Activated CD4-positive, alpha-beta T cell treated with anti-CD3 and anti-CD28 coated beads for 36 hours (primary cell): ENCODE measurements at places on chromosomes 12 and 14. TPM values are rescaled to one million over a fixed set of nuclear protein-coding genes. Genes with fewer than 3 reads are reported as not detected.

Gene OVCH1
- not detected for total RNA-seq

Gene DTX3
- total RNA-seq = 17.0 TPM

Gene IGFBP6
- 2.4 TPM for total RNA-seq

Gene GPR132
- total RNA-seq = 27.7 TPM

Gene ITGB7
- 73.0 TPM for total RNA-seq

Gene ARF3
- 84.7 TPM for total RNA-seq

Gene TTC7B
- 5.8 TPM for total RNA-seq

Gene GZMH
- 36.1 TPM for total RNA-seq

Gene RBP5
- not detected for total RNA-seq

Gene PRPF40B
- 8.1 TPM for total RNA-seq

Gene ACOT4
- total RNA-seq = 3.0 TPM

DNA sequence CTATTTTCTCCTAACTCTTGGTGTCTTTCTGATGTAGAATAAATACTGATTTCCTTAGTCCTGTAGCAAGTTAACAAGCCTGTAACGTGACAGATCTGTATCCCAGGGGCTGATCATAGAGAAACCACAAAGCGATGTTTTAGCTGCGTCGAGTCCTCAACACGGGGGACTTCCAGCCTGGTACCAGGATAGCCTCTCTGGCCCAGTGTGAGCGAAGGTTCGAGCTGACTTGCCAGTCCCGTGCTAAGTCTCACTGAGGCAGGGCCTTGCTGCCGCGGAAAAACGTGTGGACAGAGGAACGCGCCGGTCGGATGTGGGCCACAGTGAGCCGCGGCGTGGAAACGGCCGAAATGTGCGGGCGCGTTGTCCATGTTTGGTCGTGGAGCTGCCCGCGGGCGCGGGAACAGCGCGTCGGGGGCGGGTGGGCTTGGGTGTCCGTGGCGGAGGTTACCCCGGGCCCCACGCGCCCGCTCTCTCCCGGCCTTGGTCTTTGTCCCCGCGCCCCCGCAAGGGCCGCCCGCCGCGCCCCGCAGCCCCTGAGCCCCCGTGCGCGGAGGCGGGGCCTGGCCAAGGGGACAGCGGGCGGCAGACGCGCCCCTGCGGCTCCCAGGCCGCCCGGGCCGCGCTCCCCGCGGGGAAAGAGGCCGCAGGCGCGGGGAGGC is 531 bp upstream of the EML1 start:
- peak; percentile 27 for DNase-seq
- peak overlapping the region; percentile 55 for H3K4me3 ChIP-seq
- H3K36me3 ChIP-seq = no peaks in the 10 kb centered on the region
- H3K4me1 ChIP-seq = peaks cover 34% of the 10 kb centered on the region
- peak overlapping the region; percentile 32 for H3K27ac ChIP-seq
- peaks cover 19% of the 10 kb centered on the region for H3K27me3 ChIP-seq

- H3K4me1 ChIP-seq = peaks cover 47% of the 10 kb centered on the region
- H3K36me3 ChIP-seq = peaks cover 22% of the 10 kb centered on the region
- H3K27ac ChIP-seq = peak overlapping the region; percentile 19
These were observed 5.7 kb downstream of the FNTB start for GRCh38 chr14:64992328-64992885.

- no peak overlapping the region for H3K27ac ChIP-seq
- peaks cover 24% of the 10 kb centered on the region for H3K27me3 ChIP-seq
- no peak for DNase-seq
These were observed 211.8 kb downstream of the SNAPC1 start for GRCh38 chr14:61973981-61974380.

DNA sequence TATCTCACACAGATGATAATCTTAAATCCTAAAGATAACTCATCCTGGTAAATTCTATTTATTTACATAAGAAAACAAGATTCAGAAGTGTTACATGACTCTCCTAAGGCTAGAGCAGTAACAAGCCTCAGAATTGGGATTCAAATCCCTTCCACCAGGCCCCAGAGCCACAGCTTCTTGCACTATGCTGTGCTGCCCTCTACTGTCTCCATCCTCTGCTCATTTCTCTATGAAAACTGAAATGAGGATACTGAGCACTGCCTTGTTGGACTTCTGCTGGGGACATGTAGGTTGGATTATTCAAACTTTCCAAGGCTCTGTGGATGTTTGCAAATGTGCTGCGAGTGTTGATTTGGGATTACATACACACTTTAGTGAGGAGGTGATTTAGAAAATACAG is 23.5 kb upstream of the C12orf50 start:
- H3K27me3 ChIP-seq = no peaks in the 10 kb centered on the region
- no peaks in the 10 kb centered on the region for H3K4me1 ChIP-seq
- peak; percentile 46 for DNase-seq
- H3K4me3 ChIP-seq = no peak overlapping the region
- no peak overlapping the region for H3K27ac ChIP-seq
- peaks cover 23% of the 10 kb centered on the region for H3K36me3 ChIP-seq

DNA sequence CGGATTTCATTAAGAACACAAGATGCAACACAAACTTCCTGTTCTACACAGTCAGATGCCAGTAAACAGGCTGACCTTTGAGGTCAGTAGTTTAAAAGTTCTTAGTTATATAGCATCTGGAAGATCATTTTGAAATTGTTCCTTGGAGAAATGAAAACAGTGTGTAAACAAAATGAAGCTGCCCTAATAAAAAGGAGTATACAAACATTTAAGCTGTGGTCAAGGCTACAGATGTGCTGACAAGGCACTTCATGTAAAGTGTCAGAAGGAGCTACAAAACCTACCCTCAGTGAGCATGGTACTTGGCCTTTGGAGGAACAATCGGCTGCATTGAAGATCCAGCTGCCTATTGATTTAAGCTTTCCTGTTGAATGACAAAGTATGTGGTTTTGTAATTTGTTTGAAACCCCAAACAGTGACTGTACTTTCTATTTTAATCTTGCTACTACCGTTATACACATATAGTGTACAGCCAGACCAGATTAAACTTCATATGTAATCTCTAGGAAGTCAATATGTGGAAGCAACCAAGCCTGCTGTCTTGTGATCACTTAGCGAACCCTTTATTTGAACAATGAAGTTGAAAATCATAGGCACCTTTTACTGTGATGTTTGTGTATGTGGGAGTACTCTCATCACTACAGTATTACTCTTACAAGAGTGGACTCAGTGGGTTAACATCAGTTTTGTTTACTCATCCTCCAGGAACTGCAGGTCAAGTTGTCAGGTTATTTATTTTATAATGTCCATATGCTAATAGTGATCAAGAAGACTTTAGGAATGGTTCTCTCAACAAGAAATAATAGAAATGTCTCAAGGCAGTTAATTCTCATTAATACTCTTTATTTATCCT is 13.5 kb downstream of the PTGER2 start:
- H3K36me3 ChIP-seq = peaks cover 14% of the 10 kb centered on the region
- peak overlapping the region; percentile 37 for H3K27ac ChIP-seq
- peaks cover 6% of the 10 kb centered on the region for H3K27me3 ChIP-seq
- no peak overlapping the region for H3K4me3 ChIP-seq
- peaks cover 44% of the 10 kb centered on the region for H3K4me1 ChIP-seq
- peak; percentile 22 for DNase-seq

DNA sequence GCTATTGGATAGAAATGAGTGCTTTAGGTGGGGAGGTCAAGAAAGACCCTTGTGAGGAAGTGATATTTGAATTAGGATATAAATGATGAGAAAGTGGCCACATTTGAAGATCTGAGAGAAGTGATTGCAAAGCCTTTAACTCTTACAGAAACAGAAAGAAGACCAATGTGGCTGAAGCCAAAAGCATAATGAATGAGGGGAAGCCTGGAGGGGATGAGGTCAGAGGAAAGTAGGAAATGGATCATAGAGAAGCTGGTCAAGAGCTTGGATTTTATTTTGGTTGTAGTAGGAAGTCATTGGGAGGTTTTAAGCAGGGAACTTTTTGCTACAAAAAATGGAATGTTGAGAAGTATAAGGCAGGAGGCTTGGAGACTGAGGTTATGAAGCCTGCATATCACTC is 3.5 kb upstream of the GYS2 start:
- no peak overlapping the region for H3K4me3 ChIP-seq
- H3K27ac ChIP-seq = no peak overlapping the region
- DNase-seq = no peak
- H3K27me3 ChIP-seq = no peaks in the 10 kb centered on the region

- no peak overlapping the region for H3K27ac ChIP-seq
- H3K4me3 ChIP-seq = no peak overlapping the region
- peaks cover 11% of the 10 kb centered on the region for H3K4me1 ChIP-seq
- H3K36me3 ChIP-seq = peaks cover 36% of the 10 kb centered on the region
These were observed 72.9 kb downstream of the DDX51 start for GRCh38 chr12:132071040-132071810.

DNA sequence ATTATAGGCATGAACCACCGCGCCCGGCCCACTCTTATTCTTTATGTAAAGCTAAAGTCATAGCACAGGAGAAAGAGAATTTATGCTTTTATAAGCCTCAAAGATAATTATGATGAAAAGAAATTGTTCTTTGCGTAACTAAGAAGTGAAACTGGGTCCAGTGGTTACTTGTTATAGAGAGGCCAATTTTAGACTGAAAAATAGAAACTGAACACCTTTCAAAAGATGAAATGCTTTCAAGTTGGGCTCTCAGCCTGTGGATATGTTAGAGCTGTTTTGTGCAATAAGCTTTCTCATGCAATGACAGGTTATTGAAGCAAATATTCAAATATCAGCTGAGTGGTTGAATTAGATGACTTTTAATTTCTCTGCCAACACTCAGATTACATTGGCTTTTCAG is 7.9 kb downstream of the TMEM253 start:
- H3K27me3 ChIP-seq = no peaks in the 10 kb centered on the region
- H3K27ac ChIP-seq = no peak overlapping the region
- no peak for DNase-seq
- no peak overlapping the region for H3K4me3 ChIP-seq
- peaks cover 29% of the 10 kb centered on the region for H3K4me1 ChIP-seq
- H3K36me3 ChIP-seq = no peaks in the 10 kb centered on the region

GRCh38 chr12:11891346-11891745 is 179.4 kb upstream of the BCL2L14 start:
- peaks cover 30% of the 10 kb centered on the region for H3K4me1 ChIP-seq
- DNase-seq = no peak
- H3K27ac ChIP-seq = peak overlapping the region; percentile 35
- H3K27me3 ChIP-seq = no peaks in the 10 kb centered on the region

- no peak overlapping the region for H3K4me3 ChIP-seq
- peak; percentile 6 for DNase-seq
- H3K4me1 ChIP-seq = peaks cover 8% of the 10 kb centered on the region
- H3K27me3 ChIP-seq = peaks cover 39% of the 10 kb centered on the region
- no peaks in the 10 kb centered on the region for H3K36me3 ChIP-seq
These were observed 838 bp downstream of the LRIG3 start for GRCh38 chr12:58919231-58920101.

DNA sequence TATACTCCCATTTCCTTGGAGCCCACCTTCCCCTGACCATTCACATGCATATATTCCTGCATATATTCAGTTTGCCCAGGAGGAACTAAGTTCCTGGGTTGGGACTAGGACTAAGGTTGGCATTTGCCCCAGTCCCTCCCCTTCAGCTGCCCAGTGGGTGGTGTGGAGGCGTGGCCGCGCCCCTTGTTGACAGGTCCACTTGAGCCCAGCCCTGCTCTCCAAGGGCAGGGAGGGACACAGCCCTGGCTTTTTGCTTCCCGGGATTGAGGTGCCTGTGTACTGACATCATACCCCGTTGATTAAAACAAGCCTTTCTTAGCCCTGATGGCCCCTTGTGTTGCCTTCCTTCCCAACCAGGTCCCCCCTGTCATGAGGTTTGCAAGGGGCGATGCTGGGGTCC is 7.3 kb downstream of the ERBB3 start:
- no peaks in the 10 kb centered on the region for H3K36me3 ChIP-seq
- no peak overlapping the region for H3K4me3 ChIP-seq

GRCh38 chr12:5166976-5167375 is 123.3 kb downstream of the KCNA5 start:
- no peak overlapping the region for H3K27ac ChIP-seq
- no peaks in the 10 kb centered on the region for H3K4me1 ChIP-seq
- peaks cover 5% of the 10 kb centered on the region for H3K27me3 ChIP-seq
- DNase-seq = no peak
- H3K36me3 ChIP-seq = no peaks in the 10 kb centered on the region

- H3K36me3 ChIP-seq = no peaks in the 10 kb centered on the region
- peaks cover 17% of the 10 kb centered on the region for H3K27me3 ChIP-seq
- DNase-seq = no peak
- no peak overlapping the region for H3K27ac ChIP-seq
These were observed 132.1 kb downstream of the SAMD4A start for GRCh38 chr14:54698966-54699530.

- H3K4me1 ChIP-seq = peaks cover 50% of the 10 kb centered on the region
- peaks cover 45% of the 10 kb centered on the region for H3K36me3 ChIP-seq
- H3K27ac ChIP-seq = peak overlapping the region; percentile 42
- no peaks in the 10 kb centered on the region for H3K27me3 ChIP-seq
- no peak for DNase-seq
- H3K4me3 ChIP-seq = no peak overlapping the region
These were observed 10.7 kb downstream of the TMBIM4 start for GRCh38 chr12:66159123-66159522.

- H3K27me3 ChIP-seq = peaks cover 2% of the 10 kb centered on the region
- H3K4me1 ChIP-seq = no peaks in the 10 kb centered on the region
- no peak for DNase-seq
- H3K4me3 ChIP-seq = no peak overlapping the region
- H3K36me3 ChIP-seq = no peaks in the 10 kb centered on the region
- H3K27ac ChIP-seq = no peak overlapping the region
These were observed 431.2 kb upstream of the PDE3A start for GRCh38 chr12:19937161-19937560.

GRCh38 chr12:19410211-19410610 is 29.1 kb upstream of the AEBP2 start:
- H3K36me3 ChIP-seq = no peaks in the 10 kb centered on the region
- no peak for DNase-seq
- peaks cover 2% of the 10 kb centered on the region for H3K27me3 ChIP-seq
- no peak overlapping the region for H3K4me3 ChIP-seq
- no peak overlapping the region for H3K27ac ChIP-seq
- H3K4me1 ChIP-seq = no peaks in the 10 kb centered on the region

DNA sequence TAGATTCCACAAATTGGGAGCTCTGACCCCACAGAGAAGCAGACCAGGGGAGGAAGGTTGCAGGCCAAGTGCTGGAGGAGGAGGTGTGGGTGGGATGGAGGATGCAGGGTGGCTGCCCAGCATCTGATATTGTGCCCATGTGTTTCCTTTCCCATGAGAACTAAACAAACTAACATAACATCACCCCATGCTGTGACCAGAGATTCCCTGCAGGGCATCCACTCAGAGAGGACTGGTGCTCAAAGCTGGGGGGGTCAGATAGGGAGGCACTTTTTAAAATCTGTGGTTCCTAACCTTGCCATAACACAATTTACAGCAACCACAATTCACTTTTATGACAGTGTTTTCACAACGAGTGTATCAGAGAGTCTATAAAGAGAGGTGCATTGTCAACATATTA is 1277.6 kb downstream of the AACS start:
- no peaks in the 10 kb centered on the region for H3K27me3 ChIP-seq
- no peaks in the 10 kb centered on the region for H3K4me1 ChIP-seq
- H3K27ac ChIP-seq = no peak overlapping the region

- H3K27ac ChIP-seq = no peak overlapping the region
- H3K4me3 ChIP-seq = no peak overlapping the region
- H3K36me3 ChIP-seq = peaks cover 2% of the 10 kb centered on the region
- peaks cover 19% of the 10 kb centered on the region for H3K27me3 ChIP-seq
- no peak for DNase-seq
These were observed 108.5 kb downstream of the SCARB1 start for GRCh38 chr12:124754949-124755800.

- no peak overlapping the region for H3K27ac ChIP-seq
- no peaks in the 10 kb centered on the region for H3K27me3 ChIP-seq
- no peak overlapping the region for H3K4me3 ChIP-seq
These were observed 88.3 kb downstream of the LRRK2 start for GRCh38 chr12:40312982-40313576.
